ENCODE measurements at places on chromosomes 13 and 19.

DNA sequence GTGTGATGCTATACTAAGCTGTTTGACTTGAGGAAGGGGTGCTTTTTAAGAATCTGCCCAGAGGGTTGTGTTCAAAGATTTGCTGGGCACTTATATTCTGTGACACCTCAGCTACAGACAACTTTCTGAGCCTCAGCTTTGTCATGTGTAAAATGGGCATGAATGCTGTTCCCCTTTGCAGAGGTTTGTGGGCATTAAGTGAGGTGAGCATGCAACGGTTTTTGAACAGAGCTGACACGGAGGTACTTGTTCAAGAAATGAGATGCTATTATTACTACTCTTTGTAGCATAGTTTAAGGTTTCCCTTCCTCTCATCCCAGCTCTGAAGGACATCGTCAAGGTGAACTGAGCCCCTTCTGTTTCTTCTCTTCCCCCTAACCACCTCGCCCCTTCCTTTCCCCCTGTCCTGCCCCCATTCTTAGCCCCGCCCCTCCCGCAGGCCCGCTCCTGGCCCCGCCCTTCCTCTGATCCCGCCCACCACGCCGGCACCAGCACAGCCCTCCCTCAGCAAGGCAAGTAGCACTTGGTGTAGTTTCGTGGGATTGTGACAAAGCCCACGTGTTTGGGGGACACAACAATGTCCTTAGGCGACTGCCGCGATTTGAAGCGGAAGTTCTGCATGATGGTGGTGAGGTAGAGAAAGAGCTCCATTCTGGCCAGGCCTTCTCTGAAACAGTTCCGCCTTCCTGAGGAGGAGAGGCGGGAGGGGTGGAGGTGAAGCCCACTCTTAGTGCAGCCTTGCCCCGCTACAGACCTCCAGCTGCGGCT is 26.1 kb upstream of the CYP2A7 start:
- DNase-seq, result no peak

DNA sequence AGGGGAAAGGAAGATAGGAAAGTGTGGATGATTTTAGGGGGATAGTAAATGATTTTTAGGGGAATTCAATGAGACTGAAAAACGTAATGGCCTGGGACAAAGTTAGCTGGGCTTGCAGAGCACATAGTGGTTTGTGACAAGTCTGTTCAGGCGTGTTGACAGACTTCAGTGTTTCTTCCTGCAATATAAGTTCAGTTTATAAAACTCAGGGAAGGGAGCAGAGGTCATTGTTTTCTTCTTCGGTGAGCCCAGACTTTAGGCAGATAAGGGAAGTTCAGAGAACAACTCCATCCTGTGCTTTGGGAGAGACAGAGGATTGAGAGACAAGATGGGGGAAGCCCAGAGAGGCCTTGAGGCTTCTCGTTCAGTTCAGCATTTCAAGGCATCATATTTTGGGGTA is 45.2 kb upstream of the SLC7A1 start:
- DNase-seq, result no peak

DNA sequence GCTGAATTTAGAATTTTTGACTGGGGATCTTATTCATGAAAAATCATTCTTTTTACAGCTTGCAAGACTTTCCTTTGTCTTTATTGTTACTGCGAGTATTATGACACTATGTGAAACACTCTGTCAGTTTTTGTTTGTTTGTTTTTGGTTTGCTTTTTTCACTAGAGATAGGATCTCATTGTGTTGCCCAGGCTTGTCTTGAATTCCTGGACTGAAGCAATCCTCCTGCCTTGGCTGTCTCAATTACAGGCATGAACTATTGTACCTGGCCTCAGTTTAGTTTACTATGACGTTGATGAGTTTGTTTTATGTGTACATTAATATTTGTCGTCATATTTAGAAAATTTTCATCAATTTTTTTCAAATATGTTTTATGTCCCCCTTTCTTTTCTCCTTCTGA is 1030.0 kb upstream of the PRR20A start:
- no peak for DNase-seq

DNA sequence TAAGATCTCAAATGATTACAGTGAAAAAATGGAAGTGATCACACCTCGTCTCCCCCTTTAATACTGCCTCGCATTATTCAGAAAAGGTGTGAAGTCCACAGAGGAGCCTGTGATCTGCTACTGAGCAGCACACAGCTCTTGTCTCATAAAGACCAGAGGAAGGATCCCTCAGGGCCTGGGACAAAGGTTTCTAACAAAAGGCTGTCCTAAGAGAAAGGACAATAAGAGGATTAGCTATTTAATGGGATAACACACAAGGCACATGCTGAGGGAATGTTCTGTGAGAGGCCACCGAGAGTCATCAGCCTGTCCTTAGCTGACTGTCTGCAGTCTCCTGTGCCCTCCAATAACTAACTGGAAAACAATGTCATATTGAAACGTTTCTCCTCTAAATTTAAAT is 26.7 kb downstream of the EBPL start:
- no peak for DNase-seq

GRCh38 chr19:12543855-12544254 is 7.4 kb downstream of the ZNF564 start:
- DNase-seq, result no peak

- DNase-seq, result no peak
These were observed 16.7 kb downstream of the YIPF2 start for GRCh38 chr19:10911579-10912363.

- no peak for DNase-seq
These were observed 10.0 kb downstream of the COL4A2 start for GRCh38 chr13:110317093-110317492.

DNA sequence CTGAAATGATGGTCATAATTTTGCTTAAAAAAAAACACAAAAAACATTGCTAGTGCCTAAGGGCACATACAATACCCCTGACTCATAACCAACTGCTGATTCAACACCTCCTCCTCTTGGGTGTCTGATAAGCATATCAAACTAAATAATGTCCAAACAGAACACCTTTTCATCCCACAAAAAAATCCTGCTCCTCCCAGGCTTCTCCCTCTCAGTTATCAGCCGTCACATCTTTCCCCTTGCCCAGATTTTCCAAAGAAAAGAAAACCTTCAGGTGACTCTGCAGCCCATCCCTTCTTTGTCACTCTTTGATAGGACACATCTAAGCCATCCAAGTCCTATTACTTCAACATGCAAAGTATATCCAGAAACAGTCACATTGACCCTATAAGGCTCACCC is 46.9 kb downstream of the ABCC4 start:
- no peak for DNase-seq

GRCh38 chr19:31252441-31252840 is 96.8 kb downstream of the TSHZ3 start:
- no peak for DNase-seq

DNA sequence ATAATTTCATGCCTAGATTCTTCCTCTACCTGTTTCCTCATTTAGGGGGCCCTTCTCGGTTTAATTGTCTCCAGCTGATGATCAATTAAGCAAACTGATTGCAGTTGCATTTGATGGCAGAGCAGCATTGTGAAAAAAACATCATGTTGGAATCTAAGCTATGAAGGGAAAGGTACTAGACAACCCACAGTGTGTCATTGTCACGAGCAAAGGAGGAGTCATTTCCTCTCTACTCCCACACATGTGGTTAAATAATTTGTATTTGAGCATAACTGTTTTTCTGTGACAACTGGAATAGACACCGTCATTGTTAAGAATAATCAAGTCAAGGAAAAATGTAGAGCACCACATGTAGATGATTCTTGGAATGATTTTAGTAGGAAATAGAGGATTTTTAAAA is 240.3 kb downstream of the DCT start:
- DNase-seq, result no peak

- no peak for DNase-seq
These were observed 1935.9 kb upstream of the PCDH20 start for GRCh38 chr13:63351533-63351932.

DNA sequence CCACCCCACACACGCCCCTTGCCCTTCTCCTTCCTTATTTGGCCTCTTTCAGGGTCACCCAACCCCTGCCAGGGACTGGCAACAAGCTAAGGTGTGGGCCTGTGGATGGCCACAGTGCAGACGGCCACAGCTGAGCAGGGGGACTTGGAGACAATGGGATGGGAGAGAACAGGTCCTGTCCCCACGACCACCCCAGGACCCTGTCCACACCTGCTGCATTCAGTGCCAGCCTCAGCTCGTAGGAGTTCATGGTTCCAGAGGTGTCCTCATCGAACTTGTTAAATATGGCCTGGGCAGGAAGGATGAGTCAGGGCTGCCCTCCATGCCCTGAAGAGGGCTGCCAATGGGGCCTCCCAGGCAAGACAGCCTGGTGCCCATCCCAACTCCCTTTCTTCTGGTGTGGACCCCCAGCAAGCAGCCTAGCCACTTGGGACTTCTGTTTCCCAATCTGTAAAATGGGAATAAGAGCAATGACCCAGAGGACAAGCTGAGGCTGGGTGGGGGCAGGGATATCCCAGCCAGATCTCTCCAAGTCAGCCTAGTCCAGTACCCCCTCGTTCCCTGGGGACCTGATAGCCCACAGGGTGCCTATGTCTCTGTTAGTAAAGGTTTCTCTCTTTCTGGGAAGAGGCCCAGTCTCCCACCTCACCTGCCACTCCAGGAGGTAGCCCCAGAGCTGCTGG is 10.6 kb downstream of the CAPN12 start:
- DNase-seq, result peak; percentile 29

DNA sequence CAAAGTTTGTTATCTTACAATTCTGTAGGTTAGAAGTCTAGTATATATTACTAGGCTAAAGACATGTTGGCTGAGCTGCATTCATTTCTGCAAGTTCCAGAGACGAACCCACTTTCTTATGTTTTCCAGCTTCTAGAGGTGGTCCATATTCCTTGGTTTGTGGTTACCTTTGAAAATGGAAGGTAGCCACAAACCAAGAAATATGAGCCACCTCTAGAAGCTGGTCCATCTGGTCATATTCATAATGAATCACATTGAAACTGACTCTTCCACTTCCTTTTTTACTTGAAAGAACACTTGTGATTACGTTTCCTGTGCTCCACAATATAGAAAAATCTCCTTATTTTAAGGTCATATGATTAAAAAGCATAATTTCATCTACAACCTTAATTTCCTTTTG is 943.0 kb upstream of the PCDH9 start:
- DNase-seq, result no peak

- DNase-seq, result no peak
These were observed 1.4 kb upstream of the ERFL start for GRCh38 chr19:41929536-41930071.

GRCh38 chr19:15253513-15253912 is 21.3 kb upstream of the EPHX3 start:
- no peak for DNase-seq

- no peak for DNase-seq
These were observed 187.3 kb upstream of the UBL3 start for GRCh38 chr13:30037766-30038165.

DNA sequence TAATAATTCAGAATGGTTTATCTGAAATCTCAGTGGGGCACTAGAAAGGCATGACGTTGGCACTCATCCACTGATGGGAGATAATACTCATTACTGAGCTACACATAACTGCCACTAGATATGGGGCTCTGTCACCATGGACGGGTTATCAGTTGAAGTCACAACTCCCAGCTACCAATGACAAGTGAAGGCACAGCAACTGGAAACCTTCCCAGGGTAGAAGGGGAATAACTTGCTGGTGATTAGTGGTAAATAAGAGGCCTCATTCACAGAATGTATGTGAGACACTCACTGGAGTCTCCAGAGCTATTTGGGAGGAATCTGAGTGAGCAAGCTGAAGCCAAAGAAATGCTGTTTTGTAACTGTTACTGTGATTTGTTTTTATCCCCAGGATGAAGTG is 249.6 kb downstream of the ENOX1 start:
- DNase-seq, result no peak

DNA sequence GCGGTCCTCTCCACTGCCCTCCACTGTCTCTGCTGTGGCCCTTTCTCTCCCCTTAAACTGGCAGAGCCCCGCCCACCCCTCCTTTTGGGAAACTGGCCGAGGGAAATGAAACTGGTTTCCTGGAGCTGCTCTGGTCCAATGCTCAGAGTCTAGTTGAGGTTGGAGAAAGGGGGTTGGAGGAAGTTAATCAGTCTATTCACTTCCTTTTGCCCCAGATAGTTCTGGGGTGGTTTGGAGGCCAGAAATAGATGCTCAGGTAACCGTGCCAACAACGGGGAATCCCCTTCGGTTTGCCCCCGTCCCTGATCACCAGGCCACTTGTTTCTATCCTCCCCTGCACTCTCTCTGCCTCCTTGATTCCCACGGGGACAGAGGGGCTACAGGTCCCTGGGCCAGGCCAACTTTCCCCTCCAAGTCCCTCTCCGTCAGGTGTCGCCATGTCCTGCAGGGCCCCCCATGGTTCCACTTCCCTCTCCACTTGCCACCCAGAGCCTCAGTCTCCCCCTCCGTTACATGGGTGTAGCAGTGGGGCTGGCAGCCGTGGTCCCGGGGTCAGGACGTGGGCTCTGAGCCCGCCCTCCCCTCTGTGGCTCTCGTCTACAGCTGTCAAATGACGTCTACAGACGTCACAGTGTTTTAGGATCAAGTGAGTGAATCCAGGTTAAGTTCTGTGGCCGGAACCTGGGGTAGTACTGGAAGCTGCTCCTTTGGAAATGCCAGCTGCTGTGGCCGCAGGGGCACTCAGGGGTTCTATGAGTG is at the start of gene IL4I1:
Gene IL4I1 (minus strand): TSS at position 25 of the 759 bp plus-strand sequence. CDS start 727 bp downstream, outside the sequence.
- DNase-seq, result no peak

DNA sequence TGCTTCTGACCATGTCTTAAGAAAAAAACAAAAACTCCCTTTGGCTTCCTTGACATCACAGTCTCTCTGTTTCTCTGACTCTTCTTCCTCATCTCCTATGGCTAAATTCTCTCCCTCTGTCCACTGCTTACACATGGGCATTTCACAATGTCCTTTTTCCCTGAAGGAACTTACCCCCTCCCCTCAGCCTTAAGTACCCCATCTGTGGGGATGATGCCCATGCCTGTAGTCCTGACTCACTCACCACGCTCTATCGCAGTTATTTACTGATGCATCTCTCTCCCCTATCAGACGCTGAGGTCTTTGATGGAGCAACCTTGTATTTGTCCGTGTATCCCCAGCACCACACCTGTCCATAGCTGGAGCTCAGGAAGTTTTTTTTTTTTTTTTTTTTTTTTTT is 32.4 kb downstream of the ACTN4 start:
- no peak for DNase-seq

GRCh38 chr19:3140667-3141038 is 4.8 kb downstream of the GNA15 start:
- no peak for DNase-seq

GRCh38 chr19:55696301-55697068 is 21.5 kb downstream of the EPN1 start:
- no peak for DNase-seq

- no peak for DNase-seq
These were observed 653 bp downstream of the MVB12A start for GRCh38 chr19:17420475-17420924.

- no peak for DNase-seq
These were observed 60.7 kb downstream of the ZAR1L start for GRCh38 chr13:32254416-32254815.

Measured in dorsolateral prefrontal cortex (tissue), 122 donors.